LHCN-M2 (cell line): ENCODE measurements at places on chromosomes 11 and 22. TPM values are rescaled to one million over a fixed set of nuclear protein-coding genes. Genes with fewer than 3 reads are reported as not detected.

GRCh38 chr11:1752907-1753228 lies 2.5 kb upstream of the IFITM10 start:
- no peak for DNase-seq

DNA sequence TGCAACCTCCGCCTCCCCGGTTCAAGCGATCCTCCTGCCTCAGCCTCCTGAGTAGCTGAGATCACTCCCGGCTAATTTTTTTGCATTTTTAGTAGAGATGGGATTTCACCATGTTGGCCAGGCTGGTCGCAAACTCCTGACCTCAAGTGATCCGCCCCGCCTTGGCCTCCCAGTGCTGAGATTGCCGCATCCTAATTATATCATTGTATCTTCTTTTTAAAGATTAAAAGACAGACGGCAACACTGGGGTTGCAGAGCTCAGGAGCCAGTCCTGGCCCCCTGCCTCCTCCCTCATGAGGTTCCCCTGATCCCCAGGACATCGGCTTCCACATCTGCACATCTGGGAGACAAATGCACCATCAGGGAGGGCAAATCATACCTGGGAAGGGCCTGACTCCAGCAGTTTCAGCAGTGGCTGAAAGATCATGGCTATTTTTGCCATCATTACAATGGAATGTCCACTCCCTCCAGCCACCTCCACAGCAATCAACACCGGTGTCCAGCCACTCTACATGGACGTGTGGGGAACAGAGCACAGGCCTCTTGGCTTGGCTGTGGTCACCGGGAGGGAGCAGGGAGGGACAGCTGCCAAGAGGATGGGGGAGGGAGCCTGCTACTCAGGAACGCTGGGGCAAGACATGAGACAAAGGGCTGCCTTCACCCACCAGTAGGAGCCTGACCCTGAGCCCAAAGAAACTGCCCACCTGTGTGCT lies 9.2 kb upstream of the CELSR1 start:
- DNase-seq = peak; percentile 48

The CCDC179 gene
- not detected in 2 replicates for total RNA-seq

DNA sequence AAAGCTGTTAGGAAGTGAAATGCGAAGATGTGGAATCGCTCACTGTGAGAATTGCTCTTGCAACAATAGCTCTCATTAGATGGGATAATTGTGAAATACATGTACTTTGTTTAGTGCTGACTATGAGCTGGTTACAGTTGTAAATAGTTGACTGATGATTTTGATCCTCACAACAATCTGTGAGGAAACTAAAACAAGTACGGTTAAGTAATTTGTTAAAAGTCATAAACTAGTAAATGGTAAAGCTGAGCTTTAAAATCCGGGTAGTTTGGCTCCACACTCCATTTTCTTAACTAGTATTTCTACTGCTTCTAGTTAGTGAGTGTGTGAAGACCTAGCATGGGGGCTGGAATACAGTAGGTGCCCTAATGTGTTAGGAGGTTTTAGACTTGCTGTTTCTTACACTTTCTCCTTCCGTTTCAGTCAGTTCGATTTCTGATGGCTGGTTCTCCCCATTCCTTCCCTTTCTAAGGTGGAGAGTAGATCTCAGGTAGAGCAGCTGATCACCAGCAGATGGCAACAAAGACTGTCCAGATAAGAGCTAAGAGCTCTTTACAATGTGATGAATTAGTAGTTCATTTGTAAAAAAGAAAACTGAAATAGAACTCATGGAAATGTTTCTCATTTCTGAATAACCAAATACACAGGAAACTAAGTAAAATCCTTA lies 16.3 kb upstream of the CYP2R1 start:
- peak; percentile 26 for DNase-seq

DNA sequence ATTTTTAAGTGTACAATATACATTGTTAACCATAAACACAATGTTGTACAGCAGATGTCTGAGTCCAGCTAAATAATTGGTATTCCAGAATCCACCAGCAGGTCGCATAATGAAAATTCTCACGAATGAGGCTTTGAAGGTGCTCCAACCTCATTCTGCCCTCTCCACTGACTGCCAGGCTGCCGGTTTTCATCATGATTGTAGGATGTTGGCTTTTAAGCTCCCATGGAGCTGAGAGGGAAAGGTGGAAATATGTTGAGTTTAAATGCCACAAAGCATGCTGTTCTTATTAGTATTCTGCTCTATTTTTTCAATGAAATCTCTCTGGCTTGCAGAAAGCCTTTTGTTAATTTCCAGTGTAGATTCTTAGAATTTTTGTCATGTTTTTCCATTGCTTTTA lies 337.2 kb upstream of the DDI1 start:
- DNase-seq = no peak

DNA sequence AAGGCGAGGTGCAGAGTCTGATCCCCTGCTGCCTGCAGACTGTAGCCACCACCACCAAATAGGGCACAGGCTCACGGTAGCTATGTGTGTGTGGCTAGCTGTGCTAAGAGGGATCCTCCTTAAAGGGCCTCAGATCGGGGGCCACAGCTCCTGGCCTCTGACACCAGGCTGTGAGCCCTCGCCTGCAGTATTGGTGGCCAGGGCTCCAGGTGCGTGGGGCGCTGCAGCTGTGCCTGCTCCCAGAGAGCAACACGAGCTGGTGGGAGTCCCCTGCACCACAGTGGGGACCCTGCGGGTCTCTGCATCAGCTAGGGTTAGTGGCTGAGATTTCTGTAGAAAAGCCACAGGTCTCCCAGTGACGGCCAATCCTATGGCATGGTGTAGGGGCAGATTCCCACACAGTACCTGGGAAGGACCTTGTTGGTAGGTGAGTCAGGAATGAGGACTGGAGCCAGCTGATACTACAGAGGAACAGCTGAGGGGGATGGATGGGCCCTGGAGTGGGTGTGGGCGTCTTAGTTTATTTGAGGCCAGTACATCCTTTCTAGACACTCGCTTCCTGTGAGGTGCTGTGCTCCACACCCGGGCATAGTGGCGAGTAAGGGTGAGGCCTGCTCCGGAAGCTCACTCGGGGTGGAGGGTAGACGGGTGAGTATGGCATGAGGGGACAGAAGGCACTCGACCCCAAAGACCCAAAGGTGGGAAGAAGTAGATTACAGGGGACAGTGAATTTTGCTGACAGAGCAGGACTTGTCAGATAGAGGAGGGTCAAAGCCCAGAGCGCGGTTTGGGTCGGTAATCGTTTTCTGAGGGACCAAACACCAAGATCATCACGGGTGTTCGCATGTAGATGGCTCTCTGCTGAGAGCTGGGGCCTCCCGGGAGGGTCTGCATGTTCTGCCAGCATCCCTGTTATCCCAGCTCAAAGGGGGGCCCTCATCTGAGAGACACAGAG lies 212.5 kb downstream of the TBC1D22A start:
- DNase-seq = no peak

DNA sequence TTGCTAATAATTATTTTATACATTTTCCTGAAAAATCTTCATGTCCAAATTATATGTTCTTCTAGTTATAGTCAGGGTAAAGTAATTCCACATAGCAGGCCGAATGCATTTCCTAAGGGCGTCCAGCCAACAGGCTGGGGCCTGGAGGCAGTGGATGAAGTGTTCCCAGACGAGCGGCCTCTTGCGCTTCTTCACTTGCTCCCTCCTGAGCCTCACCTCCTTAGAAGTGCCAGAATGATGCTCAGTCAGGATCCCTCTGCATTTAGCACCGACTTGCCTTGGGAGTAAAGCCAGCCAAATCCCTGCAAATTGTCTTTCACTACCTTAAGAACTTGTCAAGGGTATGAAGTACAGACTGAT lies 1.5 kb downstream of the OLFML1 start:
- DNase-seq = no peak

The OR52I1 gene
- total RNA-seq = not detected in 2 replicates

GRCh38 chr11:8006349-8006977 lies 19.3 kb downstream of the EIF3F start:
- peak; percentile 66 for DNase-seq

The SEC14L6 gene
- total RNA-seq = not detected in 2 replicates

The OR5A1 gene
- total RNA-seq = not detected in 2 replicates

The RIMBP3B gene
- total RNA-seq = 0.64 and 0.98 TPM in 2 replicates

DNA sequence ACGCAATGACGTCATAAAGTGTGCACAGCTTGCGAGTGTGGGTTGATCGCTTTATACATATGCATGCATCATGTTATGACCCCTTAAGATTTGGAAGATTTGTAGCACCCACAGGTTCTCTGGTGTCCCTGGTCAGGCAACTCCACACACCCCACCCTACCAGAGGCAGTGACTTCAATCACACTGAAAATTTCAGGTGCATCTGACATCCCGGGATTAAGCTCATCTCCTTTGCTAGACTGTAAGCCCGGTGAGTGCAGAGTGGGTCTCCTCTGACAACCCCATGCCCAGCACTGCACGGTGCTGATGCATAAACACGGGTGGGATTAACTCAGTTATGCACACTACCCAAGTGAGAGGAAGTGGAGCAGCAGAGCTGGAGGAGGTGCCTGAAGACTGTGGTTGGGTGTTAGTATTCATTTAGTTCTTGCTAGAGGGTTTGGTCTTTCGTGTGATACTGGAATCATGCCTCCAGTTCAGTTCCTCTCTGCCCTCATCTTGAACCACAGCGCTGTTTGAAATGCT lies 6.5 kb downstream of the ARSA start:
- peak; percentile 16 for DNase-seq

- peak; percentile 11 for DNase-seq
Observed at GRCh38 chr22:37420686-37421467, 6.4 kb downstream of the ELFN2 start.

- peak; percentile 31 for DNase-seq
Observed at GRCh38 chr22:22666307-22667091, 22.1 kb downstream of the GGTLC2 start.

DNA sequence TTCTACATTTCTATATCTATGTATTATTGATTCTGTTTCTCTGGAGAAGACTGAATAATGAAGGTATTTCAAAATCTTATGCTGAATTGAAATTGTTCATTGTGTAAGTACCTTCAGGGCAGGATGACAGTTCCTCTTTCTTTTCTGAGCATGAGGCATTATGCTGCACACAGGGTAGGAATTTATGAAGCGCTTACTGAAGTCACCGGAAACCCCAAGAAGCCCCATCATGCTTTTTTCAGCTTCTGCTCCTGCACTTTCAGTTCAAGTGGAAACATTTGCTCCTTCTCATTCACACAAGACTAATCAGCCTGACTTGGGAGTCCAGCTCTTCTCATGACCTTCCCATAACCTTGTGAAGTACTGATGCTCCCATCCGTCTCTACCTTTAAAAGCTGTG lies 314.7 kb upstream of the SORL1-AS1 start:
- no peak for DNase-seq

DNA sequence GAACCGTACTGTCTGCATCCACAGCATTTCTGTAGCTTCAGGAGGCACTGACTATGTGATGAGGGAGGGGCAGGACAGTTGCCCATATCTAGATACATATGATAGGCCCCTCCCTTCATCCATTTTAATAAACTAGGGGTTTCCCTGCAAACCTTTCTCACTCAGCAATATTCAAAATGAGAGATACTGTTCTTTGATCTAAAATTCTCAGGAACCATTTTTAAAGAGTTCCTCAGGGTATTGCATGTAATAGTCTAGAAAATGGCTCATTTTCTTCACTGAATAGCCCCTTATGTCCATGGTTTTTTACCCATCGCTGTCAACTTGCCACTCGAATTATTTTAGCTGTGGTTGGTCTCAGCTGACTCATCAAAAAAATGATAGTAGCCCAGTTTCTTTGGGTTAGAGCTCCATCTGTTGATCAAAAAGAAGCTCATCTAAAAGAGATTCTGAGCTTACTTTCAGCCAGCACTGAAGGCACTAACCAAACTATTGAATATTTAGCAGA lies 37.0 kb upstream of the DNAJB7 start:
- peak; percentile 73 for DNase-seq

DNA sequence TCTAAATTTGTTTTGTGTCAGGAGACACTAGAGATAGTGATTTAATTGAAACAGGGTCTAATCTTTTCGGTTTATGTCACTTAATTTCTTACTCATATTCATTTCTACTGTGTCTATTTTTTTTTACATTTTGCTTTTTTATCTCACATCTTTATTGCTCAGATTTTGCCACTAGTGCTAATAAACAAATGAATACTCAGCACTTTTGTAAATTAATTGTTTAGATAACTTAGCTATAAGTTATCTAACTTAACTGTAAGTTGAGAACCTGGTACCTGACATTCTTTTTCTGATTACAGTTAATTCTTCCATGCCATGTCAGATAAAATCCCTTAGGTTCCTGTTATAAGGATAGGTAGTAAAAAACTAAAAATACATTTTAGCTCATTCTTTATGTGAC lies 22.1 kb upstream of the OR5M8 start:
- no peak for DNase-seq

The IRAG1 gene
- 0.38 and 1.3 TPM in 2 replicates for total RNA-seq

The LUZP2 gene
- not detected in 2 replicates for total RNA-seq

- DNase-seq = no peak
Observed at GRCh38 chr22:18071968-18072310, 5.9 kb upstream of the PEX26 start.
